Sigmoid colon (tissue), 7 donors: ENCODE measurements at places on chromosomes 12 and 14. TPM values are rescaled to one million over a fixed set of nuclear protein-coding genes. Genes with fewer than 3 reads are reported as not detected.

PLEKHH1 gene
- total RNA-seq, result 2.0 TPM

NKX2-1 gene
- total RNA-seq, result not detected

KRT80 gene
- not detected for total RNA-seq

DAO gene
- total RNA-seq, result not detected

SRRM4 gene
- not detected for total RNA-seq

PTGER2 gene
- 1.5 TPM for total RNA-seq

LALBA gene
- not detected for total RNA-seq

LRTM2 gene
- not detected for total RNA-seq

MYH6 gene
- total RNA-seq, result not detected

ZNF605 gene
- 15.5 TPM for total RNA-seq

LMNTD1 gene
- not detected for total RNA-seq

PRR13 gene
- 46.7 TPM for total RNA-seq

BLTP3B gene
- total RNA-seq, result 38.2 TPM
